ENCODE measurements at places on chromosomes 6 and 20.

- DNase-seq, result no peak
Observed at GRCh38 chr6:26195376-26195923, 108.2 kb downstream of the HFE start.

DNA sequence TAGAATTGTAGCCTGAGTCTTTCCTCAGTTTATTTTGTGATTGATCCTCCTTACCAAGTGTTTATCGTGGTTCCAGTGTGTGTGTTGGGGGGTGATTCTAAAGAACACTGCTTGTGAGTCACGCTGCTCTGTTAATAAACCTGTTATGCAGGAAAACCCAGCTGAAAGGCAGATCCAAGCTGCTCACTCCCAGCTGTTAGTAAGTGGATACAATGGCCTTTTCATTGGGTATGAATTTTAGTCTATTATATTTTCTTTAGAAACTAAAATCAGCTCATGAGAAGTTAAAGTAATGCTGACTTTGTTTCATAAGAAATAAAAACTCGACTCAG is 12.2 kb upstream of the DSTN start:
- DNase-seq, result peak; percentile 26

DNA sequence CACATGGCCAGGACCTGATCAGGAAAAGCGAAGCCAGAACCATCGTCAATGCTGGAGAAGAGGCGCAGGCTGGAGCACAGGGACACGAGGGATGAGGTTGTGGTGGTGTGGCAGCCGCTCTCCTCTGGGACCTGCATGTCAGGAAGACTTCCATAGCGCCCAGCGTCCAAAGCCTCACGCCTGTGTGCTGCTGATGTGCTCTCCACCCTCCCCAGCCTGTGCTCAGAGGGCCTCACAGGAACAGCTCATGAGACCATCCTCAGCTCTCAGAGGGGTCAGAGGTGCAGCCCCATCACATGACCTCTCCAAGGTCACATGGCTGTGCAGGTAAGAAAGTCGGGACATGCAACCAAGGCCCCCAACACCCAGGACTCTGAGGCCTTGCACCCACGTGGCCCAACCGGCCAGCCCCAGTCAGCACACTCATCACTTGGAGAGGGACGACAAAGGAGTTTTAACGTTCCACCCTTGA is 84.4 kb downstream of the NINL start:
- no peak for DNase-seq

DNA sequence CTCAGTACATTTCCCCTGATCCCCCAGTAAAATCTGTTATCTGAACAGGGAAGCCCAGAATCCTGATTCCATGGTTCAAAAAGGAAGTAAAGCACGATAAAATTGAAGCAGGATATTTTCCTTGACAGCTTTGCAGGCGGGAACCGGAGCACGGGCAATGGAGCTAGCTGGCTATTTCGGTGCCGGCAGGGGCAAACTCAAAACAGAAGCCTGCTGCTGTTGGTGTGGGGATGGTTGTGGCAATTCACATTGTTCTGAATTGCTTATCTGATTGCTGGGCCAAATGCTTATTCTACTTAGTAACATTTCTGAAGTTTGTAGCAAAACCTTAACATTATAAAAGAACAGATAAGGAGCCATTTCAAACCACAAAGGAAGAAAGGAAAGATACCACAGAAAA is 172.4 kb downstream of the MMS22L start:
- DNase-seq, result no peak

- DNase-seq, result no peak
Observed at GRCh38 chr6:13472099-13472498, 15.3 kb downstream of the GFOD1 start.

DNA sequence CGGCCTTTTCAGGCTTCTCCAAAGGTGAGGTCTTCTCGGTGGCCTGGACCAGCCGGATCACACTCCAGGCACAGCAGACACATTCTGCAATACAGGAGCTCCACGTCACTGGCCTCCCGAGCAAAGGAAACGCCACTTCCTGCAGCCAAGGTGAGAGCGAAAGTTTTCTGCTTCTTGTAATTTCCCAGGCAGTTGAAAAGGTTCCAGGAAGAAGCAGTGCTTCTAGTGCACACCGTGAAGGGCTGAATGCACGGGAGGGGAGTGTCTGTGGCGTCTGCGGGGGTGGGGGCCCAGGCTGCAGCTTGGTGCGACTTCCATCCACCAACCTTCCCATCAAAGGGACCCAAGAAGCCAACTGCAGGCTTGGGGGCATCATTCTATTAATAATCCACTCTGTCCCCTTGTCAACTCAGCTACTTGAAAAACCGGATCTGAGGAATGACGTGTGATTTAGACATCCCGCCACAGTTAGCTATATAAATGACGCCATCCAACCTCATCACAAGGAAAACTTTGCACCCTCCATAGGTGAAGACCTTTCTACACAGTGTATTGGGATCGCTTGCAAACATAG is 61.1 kb downstream of the NFATC2 start:
- no peak for DNase-seq

DNA sequence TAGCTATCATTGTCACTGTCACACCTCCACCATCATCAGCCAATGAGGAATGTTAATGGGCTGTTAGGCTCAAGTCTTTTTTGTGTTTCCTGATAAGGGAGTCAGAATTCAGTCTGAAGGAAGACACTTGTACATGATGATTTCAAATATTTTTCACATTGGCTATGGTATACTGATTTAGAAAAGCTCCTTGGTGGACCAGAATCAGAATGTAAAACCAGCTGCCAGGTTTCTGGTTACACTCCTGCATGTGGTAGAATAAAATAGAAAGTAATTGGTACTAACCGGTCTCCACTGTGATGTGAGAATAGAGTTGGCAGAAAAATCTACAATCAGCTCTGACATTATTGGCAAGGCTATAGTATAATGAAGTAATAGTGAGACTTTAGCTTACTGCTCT is 10.7 kb downstream of the COL9A1 start:
- DNase-seq, result no peak

DNA sequence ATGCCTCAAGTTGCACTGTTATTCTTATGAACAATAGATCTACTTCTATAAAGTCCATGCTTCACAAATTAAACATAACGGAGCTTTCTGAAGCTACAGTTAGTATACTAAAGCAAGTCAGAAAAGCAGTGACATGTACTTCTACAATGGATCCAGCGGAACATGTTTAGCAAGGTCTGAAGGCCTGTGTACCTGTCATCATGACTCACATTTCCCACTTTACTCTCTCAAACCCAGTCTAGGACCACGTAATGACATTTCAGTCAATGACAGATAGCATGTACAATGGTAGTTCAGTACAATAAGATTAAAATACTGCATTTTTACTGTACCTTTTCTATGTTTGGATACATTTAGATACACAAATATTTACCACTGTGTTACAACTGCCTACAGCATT is 132.1 kb downstream of the MMS22L start:
- no peak for DNase-seq

DNA sequence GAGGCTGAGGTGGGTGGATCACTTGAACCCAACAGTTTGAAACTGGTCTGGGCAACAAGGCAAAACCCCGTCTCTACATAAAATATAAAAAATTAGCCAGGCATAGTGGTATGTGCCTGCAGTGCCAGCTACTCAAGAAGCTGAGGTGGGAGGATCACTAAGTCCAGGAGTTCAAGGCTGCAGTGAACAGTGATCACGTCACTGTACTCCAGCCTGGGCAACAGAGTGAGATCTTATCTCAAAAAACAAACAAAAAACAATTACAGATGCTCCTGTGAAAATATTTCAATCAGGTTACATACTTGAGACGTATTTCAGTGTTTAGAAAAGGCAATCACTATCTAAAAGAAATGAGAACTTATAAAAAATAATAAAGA is 33.8 kb downstream of the RANBP9 start:
- no peak for DNase-seq

- peak; percentile 26 for DNase-seq
Observed at GRCh38 chr6:149750136-149750609, 632 bp downstream of the PCMT1 start.

- no peak for DNase-seq
Observed at GRCh38 chr6:159217595-159218275, 48.5 kb downstream of the FNDC1 start.

GRCh38 chr6:20866935-20867703 is 332.9 kb downstream of the CDKAL1 start:
- DNase-seq, result peak; percentile 23

DNA sequence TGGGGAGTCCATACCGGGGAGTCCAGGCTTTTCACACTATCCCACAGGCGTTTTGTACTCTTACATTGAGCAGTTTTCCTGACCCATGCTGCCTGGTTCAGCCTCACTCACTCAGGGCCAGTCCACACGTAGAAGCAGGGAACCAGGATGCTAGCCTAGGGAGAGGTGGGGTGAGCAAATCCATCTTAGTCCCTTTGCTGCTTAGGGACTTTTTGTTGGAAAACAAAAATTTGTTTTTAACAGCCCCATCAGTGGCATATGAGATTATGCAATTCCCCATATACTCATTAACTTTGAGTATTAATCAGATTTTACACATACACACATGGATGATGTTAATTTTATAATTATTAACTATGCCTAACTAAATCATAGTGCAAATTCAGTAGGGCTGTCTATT is 84.2 kb downstream of the EZR start:
- DNase-seq, result no peak

GRCh38 chr6:38814761-38815160 is 99.7 kb downstream of the DNAH8 start:
- DNase-seq, result no peak

GRCh38 chr20:64222291-64222735 is 33.2 kb upstream of the PCMTD2 start:
- no peak for DNase-seq

GRCh38 chr6:31700740-31701401 is 2.3 kb downstream of the ABHD16A start:
- no peak for DNase-seq

DNA sequence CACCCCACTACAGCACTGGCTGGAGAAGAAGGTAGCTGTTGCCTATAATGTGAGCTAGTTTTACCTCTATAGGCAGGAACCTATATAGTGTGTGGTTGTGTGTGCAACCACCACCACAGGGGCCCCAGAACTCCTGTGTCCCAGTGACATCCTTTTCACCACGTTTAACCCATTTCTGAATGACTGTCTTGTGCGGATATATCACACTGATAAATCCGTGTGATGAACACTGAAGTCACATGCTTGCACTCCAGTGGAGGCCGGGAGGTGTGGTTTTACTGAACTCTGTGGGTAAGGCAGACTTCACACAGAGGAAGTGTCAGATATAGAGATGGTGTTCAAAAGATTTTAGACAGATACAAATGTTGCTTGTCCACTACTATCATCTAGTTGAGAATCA is 32.5 kb downstream of the SDHAF4 start:
- no peak for DNase-seq

DNA sequence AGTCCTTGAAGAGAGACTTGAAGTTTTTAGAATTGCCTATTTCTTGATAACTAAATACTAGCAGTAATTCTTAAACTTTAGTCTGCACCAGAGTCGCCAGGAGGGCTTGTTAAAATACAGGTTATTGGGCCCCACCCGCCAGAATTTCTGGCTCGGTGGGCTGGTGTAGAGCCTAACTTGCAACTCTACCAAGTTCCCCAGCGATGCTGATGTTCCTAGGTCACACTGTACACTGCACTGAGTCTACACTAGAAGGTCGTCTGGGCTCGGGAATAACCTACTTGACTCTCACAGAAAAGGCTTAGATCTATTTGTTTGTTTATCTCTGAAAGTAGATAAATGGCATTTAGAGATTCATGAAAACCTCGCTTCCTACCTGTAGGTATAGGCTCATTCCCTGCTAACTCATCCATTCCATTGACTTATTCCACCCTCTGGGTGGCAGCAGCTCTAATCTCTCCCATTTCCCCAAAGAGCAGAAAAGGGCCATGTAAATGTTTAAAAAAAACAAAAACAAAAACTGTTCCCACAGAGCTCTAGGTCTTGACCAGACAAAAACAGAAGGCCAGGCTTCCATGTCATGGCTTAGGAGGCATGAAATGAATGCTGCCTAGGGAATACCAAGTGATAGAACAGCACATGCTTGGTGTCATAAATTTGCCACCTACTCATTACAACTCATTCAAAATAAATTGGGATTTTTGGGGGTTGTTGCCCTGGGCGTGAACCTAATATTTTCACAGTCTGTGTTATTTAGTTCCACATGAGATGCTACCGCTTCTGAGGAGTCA is 292.1 kb downstream of the ADGB start:
- no peak for DNase-seq

DNA sequence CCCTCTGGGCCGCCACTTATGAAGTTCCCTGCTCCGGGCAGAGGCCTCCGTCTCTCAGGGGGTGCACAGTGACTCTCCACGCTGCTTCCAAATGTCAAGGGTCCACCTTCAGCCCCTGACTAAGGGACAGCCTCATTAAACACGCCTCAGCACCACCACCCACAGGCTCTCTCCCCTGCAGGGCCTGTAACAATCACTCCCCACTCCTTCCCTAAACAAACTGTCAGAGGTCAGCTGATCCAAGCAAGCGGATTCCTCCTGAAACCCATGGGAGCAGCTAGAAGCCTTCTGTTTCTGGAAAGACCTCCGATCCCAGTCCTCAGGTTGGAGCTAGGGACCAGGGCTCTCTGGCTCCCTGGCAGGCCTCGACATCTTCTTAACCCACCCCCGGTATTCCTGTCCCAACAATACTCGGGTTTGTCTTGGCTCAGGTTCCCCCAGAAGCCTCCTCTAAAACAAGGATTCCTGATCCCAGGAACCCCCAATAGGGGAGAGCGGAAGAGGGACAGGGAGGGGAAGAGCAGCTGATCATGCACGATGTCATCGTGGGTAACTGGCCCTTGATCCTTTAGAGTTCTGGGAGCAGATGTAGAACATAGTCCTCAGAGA is 181.0 kb downstream of the ZNF217 start:
- no peak for DNase-seq

GRCh38 chr6:56594699-56595098 is 48.0 kb downstream of the DST start:
- no peak for DNase-seq

DNA sequence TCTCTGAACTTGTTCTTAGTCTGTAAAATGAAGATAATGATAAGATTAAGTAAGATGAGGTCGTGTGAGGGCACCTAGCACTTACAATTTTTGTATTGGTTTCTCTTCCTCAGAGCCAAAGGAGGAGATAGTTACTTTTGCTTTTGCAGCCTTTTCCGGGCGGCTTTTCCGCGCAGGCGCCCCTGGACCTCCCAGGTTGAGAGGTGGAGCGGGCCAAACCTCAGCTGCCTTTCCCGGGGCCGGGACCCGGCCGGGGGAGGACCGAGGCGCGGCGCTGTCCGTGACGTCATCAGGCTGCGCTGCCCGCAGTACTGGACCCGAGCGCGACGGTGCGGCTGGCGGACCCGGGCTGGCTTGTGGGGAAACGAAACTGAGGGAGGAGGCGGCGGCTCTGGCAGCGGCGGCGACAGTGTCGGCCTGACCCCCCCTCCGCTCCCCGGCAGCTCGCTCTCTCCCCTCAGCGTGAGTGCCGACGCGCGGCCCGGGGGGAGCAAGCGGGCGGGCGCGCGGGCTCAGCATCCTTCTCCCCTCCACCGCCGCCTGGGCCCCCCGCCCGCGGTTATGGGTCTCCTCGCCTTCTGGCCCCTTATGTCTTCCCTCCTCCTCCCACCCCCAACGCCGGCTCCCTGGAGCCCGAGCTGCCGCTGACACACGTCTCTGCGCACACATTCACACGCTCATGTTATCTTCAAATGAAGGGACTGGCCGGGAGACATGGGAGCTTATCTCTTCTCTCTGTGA is at the start of gene CMTR1:
CMTR1 (plus strand) TSS at position 306 of the 741 bp plus-strand sequence. CDS start 2,409 bp downstream, outside the sequence.
- peak; percentile 48 for DNase-seq

GRCh38 chr6:36793913-36794712 is 45.1 kb downstream of the CPNE5 start:
- no peak for DNase-seq
